ENCODE measurements at places on chromosomes 13 and 19.
A peak's percentile ranks its signal among the peaks of the same experiment; 100 is the strongest.

- DNase-seq, result no peak
Observed at GRCh38 chr19:43664018-43664417, 6.0 kb downstream of the PLAUR start.

GRCh38 chr13:30972888-30973377 is 40.5 kb downstream of the TEX26 start:
- DNase-seq, result no peak

DNA sequence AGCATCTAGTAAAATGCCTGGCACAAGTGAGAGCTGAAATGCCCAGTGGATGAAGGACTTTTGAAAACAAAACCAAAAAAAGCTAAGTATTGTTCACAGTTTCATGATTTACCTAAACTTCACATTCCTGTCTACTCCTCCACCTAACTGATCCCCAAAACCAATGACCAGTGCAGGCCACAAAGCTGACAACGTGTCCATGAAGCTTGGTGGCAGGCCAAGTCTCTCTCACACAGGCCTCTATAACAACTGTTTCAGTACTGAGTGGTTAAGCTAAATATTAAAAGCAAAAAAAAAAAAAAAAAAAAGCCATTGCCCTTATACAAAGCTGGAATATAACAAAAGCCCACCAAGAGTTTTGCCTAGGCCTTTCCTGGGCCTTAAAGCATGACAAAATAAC is 36.4 kb downstream of the STK24 start:
- DNase-seq, result no peak

DNA sequence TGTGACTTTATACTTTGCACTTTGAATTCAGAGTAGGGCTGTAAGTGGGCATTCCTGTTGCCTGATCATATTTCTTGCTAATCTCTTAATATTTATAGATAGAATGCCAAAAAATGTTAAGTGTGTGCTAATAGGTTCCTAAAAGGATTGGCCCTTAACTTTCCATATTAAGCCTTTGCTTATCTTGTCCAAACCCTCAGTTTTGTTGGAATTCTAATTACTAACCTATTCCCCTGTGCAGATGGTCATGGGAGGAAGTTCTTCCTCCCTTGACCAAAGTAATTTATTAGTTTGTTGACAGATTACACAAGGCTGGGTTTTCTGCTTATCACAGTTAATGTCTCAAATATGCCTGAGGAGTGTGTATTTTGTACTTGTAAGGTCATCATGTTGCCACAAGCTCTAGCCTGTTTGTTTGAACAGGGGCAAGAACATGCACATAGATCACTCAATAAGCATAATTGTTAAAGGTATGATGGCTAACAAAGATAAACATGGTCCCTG is 541.1 kb upstream of the SPRY2 start:
- no peak for DNase-seq

GRCh38 chr13:40170982-40171381 is 495.5 kb downstream of the FOXO1 start:
- DNase-seq, result no peak

- DNase-seq, result no peak
Observed at GRCh38 chr19:41128692-41129091, 14.5 kb downstream of the CYP2F1 start.

DNA sequence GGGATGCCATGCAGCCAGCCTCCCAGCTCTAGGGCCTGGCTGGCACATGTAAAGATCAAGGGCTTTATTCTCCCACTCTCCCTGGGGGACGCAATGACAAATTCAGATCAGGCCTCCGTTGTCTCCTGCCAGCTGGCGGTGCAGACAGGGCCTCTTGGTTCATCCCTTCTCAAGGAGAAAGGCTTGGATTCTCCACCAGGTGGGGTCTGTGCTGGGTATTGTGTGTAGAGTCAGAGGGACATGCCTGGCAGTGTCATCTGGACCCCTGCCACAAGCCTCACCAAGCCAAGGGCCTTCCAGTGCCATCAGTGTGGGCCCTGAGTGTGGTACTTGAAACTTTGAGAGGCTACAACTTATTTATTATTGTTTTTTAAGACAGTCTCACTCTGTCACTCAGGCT is 8.4 kb upstream of the PTPRS start:
- DNase-seq, result no peak

DNA sequence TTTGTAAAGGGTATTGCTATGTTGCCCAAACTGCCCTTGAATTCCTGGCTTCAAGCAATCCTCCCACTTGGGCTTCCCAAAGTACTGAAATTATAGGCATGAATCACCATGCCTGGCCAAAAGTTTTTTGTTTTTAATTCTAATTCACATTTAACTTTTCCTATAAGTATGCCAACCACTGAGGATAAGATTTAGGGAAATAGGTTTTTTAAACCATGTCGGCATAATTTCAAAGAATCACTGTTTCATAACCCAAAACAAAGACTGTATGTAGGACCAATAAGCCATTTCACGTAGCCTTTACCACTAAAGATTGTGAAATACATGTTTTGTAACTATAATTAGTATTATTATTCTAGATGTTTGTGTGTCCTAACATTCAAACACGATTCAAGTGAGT is 8.2 kb downstream of the ZDHHC20 start:
- no peak for DNase-seq

GRCh38 chr13:48398450-48399095 is 14.3 kb downstream of the LPAR6 start:
- no peak for DNase-seq

- DNase-seq, result peak; percentile 100
Observed at GRCh38 chr19:10717356-10718204, at the start of gene DNM2. Gene DNM2, plus strand, starts transcription at chr19:10718079. Its CDS starts 164 bp downstream, at chr19:10718243.

GRCh38 chr13:71149046-71149445 is 718.0 kb downstream of the DACH1 start:
- peak; percentile 26 for DNase-seq
